Effector memory CD4-positive, alpha-beta T cell (primary cell): ENCODE measurements at places on chromosomes 16 and 17.

DNA sequence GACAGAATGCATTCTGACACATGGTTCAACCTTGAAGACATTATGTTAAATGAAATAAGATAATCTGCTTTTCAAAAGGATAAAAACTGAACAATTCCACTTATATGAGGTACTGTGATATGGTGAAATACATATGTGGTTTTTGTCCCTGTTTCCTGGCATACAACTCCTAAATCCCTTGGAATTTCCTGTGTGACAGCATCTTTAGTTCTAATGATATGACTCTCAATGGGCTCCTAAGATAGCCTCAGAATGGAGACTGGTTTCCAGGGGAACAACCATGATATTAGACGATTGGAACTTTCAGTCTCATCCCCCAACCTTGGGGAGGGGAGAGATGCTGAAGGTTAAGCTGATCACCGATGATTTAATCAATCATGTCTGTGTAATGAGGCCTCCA is 37.7 kb upstream of the PHLPP2 start:
- no peak for DNase-seq

DNA sequence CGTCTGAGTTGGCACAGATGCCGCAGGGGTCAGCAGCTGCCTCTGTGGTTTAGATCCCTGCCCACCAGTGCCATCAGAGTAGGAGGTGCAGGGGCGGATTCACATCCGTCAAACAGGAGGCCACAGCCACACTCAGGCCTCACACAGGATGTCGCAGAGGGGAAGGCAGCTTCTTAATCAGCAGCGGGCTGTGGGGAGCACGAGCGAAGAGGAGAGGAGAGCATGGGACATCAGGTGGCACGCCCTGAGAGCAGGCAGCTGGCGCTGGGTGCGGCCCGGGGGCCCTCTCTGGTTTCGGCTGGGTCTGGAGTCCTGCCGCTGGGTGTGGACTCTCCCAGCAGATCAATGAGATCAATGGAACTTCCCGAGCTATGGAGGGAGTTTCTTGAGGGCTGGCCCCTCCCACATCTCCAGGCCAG is 9.6 kb downstream of the LLGL2 start:
- peak; percentile 27 for DNase-seq

- DNase-seq: no peak
Observed at GRCh38 chr16:48492133-48492532, 106.9 kb upstream of the SIAH1 start.

DNA sequence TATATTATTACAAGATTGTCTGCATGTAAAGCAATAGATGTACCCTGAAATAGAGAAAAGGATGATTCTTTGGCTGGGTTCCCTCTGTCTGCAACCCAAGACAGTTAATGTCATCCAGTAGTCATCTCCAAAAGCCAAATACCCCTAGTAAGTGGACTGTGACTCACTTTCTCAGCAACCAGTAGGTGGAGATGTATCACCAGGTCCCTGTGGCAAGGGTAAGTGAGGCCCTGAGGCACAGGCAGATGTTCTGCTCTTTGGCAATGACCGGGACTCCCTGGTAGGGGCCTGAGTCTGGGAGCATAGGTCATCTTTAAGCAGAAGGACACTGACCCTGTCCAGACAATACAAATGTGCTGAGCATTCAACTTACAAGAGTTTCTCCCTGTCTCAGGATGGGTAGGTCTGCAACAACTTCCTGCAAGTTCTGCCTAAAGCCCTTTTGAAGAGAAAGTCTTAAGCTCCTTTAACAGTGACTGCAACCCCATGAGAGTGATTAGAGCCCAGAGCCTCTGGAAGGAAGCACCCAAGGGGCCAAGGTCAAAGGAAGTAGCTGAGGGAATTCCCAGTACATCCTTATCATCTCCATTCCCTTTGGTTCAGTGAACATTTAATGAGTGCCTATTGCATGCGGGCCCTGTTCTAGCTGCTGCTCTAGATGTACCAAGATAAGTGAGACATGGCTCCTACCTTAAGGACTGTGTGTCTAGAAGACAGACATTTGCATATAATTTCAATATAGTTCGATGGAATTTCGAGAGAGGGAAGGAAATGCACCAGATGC is 31.9 kb downstream of the PMP22 start:
- no peak for DNase-seq

GRCh38 chr16:68447653-68448359 is 502 bp downstream of the SMPD3 start:
- no peak for DNase-seq

GRCh38 chr17:71180801-71181385 is 939.9 kb upstream of the SOX9 start:
- no peak for DNase-seq

- peak; percentile 26 for DNase-seq
Observed at GRCh38 chr16:695355-696089, 5.3 kb upstream of the WDR24 start.

GRCh38 chr16:264440-264951 is 11.2 kb downstream of the RGS11 start:
- DNase-seq: no peak

GRCh38 chr17:4559966-4560365 is 411 bp downstream of the GGT6 start:
- DNase-seq: no peak

DNA sequence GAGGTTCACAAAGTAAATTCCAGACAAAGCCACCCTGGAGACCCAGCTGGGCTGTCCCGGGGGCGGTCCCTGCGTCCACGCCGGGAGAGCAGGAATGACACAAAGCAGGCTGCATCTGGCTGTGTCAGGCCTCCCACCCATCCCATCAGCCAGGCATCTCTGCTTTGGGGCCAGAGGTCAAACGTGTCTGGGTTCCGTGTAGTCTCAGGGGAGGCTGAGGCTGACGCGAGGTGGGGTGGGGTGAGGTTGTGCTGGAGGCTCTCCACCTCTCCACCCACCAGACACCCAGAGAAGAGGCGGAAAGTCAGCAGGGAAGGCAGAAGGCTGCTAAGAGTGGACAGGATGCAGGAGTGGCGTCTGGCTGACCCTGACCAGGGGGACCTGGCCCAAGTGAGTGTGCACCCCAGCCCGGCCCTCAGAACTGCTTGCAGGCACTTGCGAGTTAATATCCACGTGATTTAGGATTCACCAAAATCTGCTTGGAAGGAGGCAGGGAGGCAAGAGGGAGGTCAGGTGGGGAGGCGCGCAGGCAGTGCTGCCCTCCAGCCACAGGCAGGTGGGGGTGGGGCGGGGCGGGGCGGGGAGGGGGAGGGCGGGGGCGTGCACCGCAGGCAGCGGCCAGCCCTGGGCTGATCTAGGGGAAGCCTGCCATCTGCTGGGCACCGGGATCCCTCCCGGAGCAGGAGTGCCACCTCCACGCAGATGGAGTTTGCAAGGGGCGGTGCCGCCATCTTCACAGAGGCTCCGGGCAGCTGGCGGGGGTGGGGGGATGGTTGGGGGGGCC is 44.3 kb downstream of the TBC1D16 start:
- peak; percentile 67 for DNase-seq

DNA sequence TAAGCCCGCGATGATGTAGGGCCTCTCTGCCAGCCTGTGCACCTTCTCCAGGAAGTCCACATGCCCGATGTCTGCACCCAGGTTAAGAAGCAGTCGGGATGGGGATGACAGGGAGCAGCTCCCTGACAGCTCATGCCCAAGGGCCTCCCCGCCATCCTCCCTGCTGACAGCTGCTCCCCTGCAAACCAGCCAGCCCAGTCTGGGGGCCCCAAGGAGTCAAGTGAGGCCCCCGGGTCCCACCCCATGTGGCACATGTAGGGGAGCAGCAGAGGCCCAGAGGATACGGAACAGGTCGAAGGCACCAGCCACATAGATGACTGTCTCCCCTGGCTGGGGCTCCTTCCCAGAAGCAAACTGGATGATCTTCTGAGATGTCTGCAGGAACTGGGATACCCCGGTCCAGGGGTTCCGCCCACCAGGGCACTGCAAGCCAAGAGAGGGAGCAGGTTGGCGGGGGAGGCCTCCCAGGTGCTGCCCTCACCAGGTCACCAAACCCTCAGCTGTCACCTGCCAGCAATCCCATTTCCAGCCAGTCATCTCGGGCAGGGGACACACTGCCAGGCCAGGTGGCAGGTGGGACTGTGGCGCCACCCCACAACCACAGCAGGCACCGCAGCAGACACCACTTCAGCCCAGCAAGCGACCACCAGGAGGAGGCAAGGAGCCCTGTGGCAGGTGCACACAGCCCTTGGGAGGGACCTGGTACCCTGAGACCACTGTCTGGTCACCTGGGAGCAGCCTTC is 4.6 kb downstream of the PCYT2 start:
- DNase-seq: no peak

DNA sequence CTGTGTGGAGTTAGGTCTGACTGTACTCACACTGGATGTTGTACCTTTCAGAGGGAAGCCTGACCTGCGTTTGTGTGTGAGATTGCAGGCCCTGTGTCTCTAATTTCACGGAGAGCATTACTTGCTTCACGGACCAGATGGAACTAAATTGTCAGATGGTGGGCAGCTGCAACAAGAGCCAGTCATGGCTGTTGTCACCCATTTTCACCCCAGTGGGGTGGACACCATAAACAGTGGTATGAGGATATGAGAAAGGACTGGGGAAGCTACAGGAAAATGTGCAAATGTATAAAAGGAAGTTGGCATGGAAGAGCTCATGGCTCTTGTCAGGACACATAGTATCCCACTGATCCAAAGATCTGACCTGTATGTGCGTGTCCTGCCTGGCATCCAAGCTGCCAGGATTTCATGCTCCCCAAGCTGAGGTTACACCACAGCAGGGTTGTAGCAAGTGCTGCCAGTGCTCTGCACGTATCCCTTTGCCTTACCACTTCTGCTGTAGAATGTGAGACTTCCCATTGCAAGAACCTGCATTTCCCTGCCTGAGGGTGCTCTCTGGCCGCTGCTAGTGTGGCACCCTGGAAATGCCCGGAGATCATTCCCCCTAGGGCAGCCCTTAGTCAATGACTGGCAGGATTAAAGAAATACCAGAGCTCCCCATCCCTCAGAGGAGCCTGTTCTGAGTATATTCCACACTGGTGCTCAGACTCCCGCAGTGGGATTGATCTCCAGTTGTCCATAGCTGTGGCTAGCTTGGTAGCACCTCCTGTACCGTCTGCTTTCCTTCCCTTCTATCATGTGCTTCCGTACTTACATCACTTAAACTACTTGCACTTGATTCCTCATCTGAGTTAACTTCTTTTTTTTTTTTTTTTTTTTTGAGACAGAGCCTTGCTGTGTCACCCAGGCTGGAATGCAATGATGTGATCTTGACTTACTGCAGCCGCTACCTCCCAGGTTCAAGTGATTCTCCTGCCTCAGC is 70.4 kb upstream of the TANC2 start:
- DNase-seq: no peak

- no peak for DNase-seq
Observed at GRCh38 chr17:67659028-67659427, 58.7 kb upstream of the NOL11 start.

DNA sequence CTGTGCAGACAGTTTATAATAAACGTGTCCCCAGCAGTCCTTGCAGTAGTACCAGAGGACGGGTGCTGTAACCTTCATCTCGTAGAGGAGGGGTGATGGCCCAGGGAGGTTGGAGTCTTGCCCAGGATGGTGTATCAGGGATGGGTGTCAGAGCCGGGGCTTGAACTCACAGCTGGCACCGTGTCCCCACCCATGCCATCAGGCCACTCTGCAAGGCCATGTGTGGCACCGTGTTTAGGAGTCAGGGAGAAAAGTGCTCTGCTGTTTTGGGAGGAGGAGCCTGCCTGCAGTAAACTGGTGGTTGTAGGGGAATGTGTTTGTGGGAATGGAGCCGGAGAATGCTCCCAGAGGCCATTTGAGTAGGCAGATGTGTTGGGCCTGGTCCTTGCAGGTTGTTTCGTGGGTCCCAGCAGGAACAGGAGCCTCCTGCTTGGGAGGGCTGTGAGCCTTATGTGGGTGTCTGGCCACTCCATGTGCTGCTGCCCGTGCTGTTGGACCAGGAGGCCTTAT is 1.7 kb downstream of the ADORA2B start:
- DNase-seq: no peak

DNA sequence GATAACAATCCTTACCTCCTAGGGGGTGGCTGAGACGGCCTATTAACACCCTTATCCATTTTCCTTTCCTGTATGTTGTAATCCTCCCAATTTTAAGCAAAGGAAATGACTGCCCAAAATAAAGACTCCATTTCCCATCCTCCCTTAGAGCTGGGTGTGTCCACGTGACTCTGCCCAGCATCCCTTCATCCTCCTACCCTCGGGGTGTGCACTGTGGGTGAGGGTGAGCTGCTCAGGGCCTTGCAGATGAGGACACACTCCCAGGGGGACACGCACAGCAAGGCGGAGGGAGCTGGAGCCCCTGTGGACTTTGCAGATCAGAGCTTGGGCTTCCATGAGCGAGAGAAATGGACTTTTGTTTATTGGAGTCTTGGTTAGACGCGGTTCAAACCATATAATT is 186.8 kb downstream of the IRF8 start:
- DNase-seq: no peak

DNA sequence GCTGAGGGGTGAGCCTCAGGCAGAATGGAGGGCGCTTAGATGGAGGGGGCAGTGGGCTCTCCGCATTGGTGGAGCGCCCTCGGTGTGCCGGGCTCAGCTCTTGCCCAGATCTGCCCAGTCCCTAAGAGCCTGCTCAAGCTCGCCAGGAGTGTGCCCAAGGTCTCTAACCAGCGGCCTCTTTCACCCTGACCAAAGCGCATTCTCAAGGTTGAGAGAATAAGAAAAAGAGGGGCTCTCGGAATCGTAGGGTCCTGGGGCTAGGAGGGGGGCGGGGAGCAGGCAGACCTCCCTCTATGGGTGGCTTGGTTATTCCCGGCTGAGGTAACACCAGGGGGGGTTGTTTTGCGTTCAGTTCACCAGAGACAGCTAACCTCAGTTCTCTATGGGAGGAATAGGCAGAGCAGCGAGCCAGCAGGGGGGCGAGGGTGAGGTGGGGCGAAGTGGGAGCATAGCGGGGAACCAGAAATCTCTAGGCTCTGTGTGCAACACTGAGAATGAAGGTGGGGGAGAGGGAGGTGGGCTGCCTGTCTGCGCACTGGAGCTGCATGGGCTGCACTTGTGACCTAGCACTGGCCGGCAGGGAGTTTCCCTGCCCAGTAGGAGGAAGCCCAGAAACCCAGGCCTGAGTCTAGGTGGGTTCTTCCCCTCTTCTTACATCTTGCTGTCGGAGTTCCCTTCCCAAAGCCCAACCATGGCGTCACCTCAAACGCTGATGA is 3.0 kb downstream of the TMEM132E start:
- DNase-seq: no peak

DNA sequence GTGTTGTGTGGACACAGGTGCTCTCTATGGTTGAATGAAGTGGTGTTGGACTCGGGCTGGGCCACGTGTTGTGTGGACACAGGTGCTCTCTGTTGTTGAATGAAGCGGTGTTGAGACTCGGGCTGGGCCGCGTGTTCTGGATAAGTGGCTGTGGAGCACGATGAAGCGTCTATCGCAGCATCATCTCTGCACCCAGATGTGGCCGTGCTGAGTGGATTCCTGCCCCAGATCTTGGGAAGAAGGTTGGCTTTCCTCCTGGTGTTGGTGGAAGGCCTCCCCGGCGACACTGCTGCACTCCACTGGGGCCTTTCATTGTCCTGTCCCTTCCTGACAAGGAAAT is 69.1 kb downstream of the RPTOR start:
- DNase-seq: no peak

- DNase-seq: no peak
Observed at GRCh38 chr16:23549938-23550337, 7.2 kb downstream of the EARS2 start.

- no peak for DNase-seq
Observed at GRCh38 chr16:53872248-53873221, 168.6 kb downstream of the FTO start.
